CD8-positive, alpha-beta memory T cell (primary cell): ENCODE measurements at places on chromosomes 12 and 14. TPM values are rescaled to one million over a fixed set of nuclear protein-coding genes. Genes with fewer than 3 reads are reported as not detected.

The PTCSC3 gene
- polyA plus RNA-seq = not detected

The TSPAN11 gene
- polyA plus RNA-seq = not detected

The TSHR gene
- polyA plus RNA-seq = not detected

The SELPLG gene
- 760 TPM for polyA plus RNA-seq

DNA sequence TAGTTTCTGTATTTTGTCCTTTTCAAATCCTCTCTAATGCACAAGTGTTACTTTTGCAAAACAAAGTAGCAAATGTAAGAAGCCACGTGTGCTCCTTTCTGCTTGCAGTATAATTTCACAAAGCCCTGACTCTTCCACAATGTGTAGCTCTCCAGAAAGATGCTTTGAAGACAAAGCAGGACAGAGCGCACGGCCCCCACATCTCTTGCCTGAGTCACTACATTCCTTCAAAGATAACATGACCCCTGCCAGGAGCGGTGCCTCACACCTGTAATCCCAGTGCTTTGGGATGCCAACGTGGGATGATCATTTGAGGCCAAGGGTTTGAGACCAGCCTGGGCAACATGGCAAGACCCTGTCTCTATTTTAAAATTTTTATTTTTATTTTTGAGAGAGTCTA, 40.5 kb downstream of the JAG2 start:
- DNase-seq = no peak

GRCh38 chr12:113689047-113689610, 217.5 kb upstream of the LHX5 start:
- DNase-seq = no peak

DNA sequence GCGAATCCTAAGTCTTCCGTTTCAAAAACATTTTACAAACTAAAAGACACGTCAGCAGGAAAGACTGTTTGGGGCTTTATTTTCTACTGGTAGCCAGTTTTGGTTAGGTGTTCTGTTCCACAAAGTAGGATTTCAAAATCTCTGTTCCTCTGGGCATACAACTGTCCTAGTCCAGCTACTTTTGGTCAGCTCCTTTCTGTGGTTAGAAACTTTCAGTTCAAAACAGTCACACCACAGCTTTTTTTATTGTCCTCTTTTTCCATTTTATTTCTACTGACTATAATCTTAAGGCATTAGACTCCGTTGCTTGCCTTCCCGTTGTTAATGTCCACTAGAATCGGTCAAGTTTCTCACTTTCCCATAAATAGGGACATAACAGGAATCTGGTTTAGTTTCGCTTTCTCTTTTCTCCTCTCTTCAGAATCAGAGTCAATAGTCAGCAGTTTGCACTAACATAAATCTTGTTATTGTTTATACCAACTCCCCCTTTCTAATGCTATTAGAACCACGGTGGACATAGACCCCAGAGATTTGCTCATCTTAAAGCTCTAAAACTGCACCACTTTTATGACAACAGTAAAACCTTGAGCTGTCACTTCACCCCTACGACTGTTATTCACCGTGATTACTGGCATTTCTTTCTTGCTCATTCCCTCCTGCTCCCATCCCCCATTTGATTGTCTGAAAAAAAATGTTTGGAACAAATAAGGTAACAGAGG, 41.5 kb upstream of the NPAS3 start:
- no peak for DNase-seq

- no peak for DNase-seq
These were observed 32.7 kb downstream of the RTRAF start for GRCh38 chr14:52021957-52022600.

- DNase-seq = no peak
These were observed 72.2 kb downstream of the BORCS5 start for GRCh38 chr12:12428961-12429657.

DNA sequence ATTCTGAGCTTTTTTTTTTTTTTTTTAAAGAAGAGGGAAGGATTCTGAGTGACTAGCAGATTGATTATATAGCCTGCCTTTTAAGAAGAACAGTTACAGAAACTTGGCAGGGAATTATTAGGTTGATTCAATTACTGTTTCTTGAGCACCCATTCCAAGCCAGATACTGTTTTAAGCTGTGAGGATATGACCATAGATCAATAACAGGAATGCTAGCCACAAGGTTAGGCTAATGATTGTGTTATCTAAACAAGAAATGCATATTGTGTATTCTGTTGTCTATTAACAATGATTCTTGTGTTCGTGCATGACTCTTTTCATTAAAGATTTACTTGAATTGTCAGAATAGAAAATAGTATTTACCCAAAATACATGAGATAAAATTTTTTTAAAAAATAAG, 67.1 kb downstream of the PRORP start:
- DNase-seq = no peak

GRCh38 chr14:76292561-76292960, 83.4 kb upstream of the ESRRB start:
- no peak for DNase-seq
